ENCODE measurements at places on chromosomes 5 and 9. TPM values are rescaled to one million over a fixed set of nuclear protein-coding genes. Genes with fewer than 3 reads are reported as not detected.
A peak's percentile ranks its signal among the peaks of the same experiment; 100 is the strongest.

GRCh38 chr5:55534436-55535198 lies at the start of gene PLPP1:
TSS of gene PLPP1 (minus strand) at chr5:55534964. CDS start at chr5:55534629, 335 bp downstream.
- DNase-seq: peak; percentile 96
- peak within 1 kb of the TSS; percentile 90 for H3K4me3 ChIP-seq
- H3K36me3 ChIP-seq: peaks cover 9% of the 10 kb centered on the region
- peak within 1 kb of the TSS; percentile 71 for H3K27ac ChIP-seq
- H3K27me3 ChIP-seq: no peaks in the 10 kb centered on the region

- H3K36me3 ChIP-seq: no peaks in the 10 kb centered on the region
- H3K4me1 ChIP-seq: no peaks in the 10 kb centered on the region
- H3K27ac ChIP-seq: no peak overlapping the region
- no peak overlapping the region for H3K4me3 ChIP-seq
- no peaks in the 10 kb centered on the region for H3K27me3 ChIP-seq
These were observed 182.5 kb upstream of the PPP1R2B start for GRCh38 chr5:156667616-156668015.

DNA sequence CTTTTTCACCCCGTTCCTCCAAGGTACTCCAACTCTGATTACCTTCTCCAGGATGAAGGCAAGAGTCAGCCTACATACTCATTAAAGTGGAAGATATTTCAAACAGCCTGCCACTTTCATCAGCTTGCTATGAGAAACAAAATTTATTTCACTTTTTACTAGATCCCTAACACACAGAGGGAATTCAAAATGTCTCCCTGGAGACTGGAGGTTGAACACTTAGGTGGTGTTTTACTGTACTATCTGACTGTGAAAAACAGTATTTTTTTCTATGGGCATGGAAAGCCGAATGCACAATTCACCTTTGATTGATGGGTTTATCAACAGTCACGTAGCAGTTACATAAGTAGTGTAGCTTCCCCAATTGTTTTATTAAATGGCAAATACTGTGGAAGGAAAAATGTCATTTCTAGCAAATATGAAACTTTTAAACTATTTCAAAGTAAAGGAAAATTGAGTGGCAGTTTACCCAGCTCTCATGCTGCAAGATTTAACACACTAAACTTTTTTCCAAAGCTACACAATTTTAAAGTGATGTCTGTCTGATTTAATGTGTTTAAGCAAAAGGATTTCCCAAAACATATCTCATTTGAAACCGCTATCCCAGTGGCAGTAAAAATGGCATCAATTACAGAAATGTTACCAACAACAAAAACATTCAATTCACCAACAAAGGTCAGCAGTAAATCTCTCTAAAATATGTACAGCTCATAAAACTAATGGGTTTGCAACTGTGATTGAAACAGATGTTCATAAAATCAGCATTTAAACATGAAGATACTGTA lies 125.0 kb upstream of the TLE4 start:
- H3K4me1 ChIP-seq: peaks cover 3% of the 10 kb centered on the region
- no peak overlapping the region for H3K27ac ChIP-seq
- H3K27me3 ChIP-seq: no peaks in the 10 kb centered on the region
- H3K36me3 ChIP-seq: no peaks in the 10 kb centered on the region
- no peak for DNase-seq

DNA sequence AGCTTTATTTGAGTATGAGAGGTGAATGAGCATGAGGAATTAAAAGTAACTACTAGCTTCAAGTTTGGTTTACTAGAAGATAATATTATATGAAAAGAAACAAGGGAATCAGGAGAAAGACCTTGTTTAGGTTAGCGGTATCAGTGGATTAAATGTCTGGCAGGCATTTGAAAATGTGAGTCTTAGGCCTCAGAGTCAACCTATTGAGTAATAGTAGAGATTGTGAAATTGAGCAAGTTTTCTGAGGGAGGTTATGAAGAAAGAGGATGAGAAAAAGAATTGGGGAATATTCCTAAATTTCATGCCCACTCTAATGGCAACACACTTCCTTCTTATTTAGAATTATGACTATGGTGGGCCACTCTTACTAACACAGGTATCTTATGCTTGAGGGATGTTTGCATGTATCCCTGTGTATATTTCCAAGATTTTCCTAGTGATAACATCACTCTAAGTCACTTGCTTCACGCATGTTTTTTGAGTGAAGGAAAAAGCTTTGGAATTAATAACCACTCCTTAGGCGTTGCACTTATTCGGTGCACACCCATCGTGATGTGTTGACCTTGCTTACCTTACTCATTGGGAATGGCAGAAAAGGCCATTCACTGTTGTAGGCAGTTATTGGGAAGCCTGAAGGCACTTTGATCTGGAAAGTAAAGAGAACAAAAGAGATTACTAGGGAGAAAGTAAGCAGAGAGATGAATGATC lies 8.2 kb upstream of the ELL2 start:
- no peak overlapping the region for H3K27ac ChIP-seq
- H3K4me1 ChIP-seq: peaks cover 13% of the 10 kb centered on the region
- no peak overlapping the region for H3K4me3 ChIP-seq
- peaks cover 5% of the 10 kb centered on the region for H3K36me3 ChIP-seq

DNA sequence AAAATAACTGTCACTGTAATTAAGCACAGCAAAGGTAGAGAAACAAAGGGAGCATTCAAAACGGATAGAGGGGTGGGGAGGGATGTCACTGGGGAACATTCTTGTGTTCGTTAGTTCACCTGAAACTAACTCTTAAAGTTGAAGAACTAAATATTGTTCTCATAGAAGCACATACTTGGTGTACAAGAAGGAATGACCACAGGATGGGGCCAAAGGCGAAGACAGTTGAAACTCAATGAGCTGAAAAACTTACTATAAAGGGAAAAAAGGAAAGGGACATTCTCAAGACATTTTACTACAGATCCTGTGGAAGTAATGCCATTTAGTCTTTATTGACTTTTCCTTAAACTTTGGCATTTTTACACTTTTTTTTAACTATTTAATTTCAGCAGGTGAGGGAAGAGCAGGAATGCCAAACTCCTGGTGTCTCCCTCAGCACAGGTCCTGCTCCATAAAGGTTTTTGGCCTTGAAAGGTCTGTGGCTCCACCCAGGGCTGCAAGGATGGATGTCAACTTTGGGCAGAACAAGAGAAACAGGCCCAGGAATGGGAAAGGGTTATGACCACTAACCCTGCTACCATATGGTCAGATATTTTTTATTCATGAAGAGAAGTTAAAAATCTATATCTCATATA lies 197.6 kb upstream of the RASA1 start:
- DNase-seq: no peak
- H3K4me3 ChIP-seq: no peak overlapping the region
- no peaks in the 10 kb centered on the region for H3K4me1 ChIP-seq
- H3K27me3 ChIP-seq: peaks cover 5% of the 10 kb centered on the region
- no peaks in the 10 kb centered on the region for H3K36me3 ChIP-seq

IFNA21 gene
- total RNA-seq: not detected

PCDHGB2 gene
- 0.59 TPM for total RNA-seq
